SJSA1 (cell line): ENCODE measurements at places on chromosomes 5 and 9.

DNA sequence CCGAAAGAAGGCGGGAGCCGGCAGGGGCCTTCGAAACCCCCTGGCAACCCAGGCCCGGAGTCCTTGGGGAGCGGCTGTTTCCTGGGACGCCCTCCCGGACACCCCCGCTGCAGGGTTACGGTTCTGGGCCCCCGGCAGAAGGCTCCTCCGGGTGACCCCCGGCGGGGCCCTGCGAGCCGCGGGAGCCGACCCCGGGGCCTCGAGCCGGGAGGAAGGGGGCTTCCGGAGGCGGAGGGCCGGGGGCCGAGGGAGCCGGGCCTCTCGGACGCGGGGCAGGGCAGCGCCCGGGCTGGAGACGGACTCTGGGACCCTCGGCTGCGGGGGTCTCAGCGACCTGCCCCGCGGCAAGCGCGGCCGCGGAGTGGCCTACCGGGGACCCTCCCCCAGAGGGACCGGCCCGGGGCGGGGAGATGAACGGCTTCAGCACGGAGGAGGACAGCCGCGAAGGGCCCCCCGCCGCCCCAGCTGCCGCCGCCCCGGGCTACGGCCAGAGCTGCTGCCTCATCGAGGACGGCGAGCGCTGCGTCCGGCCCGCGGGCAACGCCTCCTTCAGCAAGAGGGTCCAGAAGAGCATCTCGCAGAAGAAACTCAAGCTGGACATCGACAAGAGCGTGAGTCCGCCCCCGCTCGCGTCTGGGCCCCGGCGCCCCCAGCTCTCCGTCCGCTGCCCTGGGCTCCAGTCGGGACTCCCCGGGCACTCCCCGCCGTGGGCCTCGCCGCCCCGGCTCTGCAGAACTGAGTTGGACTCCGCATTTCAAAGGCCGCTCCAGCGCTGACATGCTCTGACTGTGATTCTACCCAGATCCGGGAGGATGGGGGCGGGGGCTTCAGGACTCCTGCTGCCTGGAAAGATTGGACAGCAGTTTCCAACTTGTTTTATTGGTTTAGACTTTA is 645 bp downstream of the SAP30L start:
- DNase-seq, result peak; percentile 74

DNA sequence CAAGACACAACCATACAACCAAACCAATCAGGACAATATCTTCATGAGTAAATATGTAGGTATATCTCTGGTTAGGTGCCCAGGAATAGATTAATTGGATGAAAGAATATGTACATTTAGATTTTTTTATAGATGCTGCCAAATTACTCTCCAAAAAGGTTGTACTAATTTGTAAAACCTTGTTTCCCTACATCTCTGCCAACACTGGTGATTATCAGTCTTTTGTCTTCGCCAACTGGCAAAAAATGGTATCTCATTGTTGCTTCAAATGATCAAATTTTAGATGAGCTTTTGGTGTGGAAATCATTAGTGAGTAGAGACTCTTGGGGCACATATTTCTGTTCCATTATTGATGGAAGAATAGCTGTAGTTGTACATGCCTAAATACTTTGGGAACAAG is 90.7 kb upstream of the ELL2 start:
- no peak for DNase-seq

DNA sequence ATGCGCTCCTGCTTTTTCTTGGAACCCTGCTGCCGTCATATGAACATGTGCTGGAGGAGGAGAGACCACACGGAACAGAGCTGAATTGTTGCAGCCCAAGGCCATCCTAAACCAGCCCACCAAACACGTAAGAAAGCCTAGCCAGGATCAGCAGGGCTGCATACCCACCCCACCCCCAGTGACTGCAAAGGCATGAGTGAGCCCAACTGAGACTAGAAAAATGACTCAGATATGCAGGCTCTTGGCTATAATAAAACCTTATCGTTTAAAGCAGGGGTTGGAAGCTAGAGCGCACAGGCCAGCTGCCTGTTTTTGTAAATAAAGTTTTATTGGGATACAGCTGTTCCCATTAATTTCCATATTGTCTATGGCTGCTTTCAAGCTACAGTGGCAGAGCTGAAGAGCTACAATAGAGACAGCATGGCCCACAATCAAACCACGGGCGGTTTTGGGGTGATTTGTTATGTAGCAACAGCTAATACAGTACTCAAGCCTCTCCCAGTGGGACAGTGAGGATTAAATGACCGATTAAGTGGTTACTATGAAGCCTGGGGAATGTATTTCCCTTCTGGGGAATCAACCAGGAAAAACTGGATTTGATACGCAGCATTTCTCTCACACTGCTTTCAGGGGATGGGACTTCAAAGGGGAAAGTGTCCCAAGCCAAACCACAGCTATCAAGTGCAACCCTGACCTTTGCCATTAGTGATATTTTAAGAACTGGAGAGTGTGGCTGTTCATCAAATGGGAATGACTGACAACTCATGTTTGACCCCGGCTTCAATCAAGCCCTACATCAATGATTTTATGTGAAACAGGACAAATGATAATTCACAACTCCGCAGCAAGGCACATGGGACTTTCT is 6.3 kb downstream of the SHB start:
- no peak for DNase-seq

DNA sequence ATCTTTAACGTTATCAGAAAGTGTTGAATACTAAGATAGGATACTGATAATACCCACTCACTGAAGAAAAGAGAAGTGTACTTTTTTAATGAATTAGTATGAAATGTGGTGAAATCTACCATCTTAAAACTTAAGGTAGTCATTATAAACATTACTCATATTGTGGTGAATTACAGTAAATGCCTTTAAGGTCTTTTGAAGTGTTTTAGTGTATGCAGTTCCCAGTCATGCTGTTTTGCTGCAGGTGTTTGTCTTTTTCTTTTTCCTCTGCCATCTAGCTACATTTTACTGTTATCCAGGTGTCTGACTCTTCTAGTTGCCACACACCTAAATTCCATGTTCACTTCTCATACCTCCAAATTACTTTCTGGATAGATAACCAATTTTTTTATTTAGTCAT is 72.6 kb downstream of the ERMP1 start:
- no peak for DNase-seq

- no peak for DNase-seq
Measured at GRCh38 chr5:83096660-83097339, 19.5 kb downstream of the XRCC4 start.

- peak; percentile 60 for DNase-seq
Measured at GRCh38 chr5:57834829-57835608, 352.4 kb upstream of the ACTBL2 start.

DNA sequence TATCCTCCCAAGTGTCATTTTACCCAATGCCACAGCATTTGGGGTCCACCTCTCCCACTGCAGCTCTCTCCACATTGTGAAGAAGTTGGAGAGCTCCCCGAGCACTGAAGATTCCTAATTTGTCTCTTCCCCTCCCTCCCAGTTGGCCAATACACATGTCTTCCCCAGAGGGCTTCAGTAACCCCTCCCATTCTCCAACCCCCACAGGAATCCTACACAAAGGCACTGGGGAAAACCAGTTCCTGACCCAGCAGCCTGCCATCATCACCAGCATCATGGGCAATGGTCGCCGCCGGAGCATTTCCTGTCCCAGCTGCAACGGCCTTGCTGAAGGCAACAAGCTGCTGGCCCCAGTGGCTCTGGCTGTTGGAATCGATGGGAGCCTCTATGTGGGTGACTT is 87.3 kb upstream of the WWC1 start:
- no peak for DNase-seq

- DNase-seq, result no peak
Measured at GRCh38 chr5:157732596-157733262, 1.5 kb downstream of the THG1L start.

DNA sequence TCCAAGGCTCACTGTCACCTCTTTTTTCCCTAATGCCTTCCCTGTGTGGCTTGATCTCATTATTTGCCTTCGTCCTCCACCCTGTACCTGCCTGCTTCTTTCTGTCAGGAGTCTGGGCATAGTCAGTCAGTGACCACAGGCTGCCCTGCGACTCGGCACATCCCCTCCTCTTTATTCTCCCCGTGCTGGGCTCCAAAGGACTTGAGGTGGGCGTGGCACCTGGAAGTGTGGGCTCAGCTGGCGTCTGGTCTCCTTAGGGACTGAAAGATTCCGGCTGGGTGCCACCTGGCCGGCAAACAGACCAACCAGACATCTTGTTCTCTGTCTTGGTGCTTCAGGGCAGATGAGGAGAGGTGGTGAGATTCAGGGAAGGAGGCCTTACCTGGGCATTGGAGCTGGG is 29.6 kb upstream of the PRDM12 start:
- no peak for DNase-seq

GRCh38 chr5:11054014-11054413 is 293.0 kb upstream of the DAP start:
- DNase-seq, result no peak

- DNase-seq, result no peak
Measured at GRCh38 chr9:27940535-27940934, 367.3 kb upstream of the C9orf72 start.

DNA sequence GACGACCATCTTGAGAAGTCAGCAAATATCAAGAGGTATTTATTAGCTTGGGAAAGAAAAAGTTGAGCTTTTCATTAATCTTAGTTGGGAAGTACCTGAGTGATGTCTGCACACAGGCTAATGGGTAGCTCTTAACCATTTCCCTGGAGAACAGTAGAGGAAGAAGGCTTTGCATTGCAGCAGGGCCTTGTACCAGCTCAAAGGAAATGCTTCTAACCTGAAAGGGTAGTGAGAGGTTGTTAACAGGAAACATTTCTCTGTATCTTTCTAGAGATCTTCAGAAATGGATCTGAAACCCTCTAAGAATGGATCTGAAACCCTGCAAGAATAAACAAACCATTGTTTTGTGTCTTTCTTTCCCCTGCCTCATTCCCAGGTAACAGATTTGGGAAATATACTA is 393.3 kb downstream of the PLK2 start:
- DNase-seq, result no peak

GRCh38 chr5:107472620-107473064 is 198.1 kb downstream of the EFNA5 start:
- no peak for DNase-seq

DNA sequence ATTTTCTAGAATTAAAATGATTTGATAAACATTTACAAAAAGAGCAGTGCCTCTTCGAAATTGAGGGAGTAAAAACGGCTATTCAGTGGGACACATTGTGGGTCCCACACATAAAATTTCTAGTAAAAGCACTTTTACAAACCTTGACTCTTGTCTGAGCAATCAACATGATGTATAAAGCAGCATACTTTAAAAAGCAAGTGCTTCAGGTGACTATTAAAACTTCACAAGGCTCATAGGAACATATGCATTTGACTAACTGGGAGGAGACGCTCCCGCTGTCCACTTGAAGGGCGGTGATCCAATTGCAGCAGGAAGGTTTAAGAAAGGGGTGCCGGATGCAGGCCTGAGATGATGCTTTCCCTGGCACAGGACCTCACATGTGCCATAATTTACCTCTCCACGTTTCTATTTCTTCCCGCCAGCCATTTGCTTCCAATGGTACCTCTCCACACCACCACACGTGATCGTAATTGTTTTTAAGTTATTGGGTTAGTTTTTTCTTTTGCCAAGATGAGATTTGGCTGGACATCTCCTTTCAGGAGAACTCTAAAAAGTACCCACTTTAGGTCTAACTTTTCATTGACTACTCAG is 1.8 kb downstream of the MCTP1 start:
- no peak for DNase-seq

DNA sequence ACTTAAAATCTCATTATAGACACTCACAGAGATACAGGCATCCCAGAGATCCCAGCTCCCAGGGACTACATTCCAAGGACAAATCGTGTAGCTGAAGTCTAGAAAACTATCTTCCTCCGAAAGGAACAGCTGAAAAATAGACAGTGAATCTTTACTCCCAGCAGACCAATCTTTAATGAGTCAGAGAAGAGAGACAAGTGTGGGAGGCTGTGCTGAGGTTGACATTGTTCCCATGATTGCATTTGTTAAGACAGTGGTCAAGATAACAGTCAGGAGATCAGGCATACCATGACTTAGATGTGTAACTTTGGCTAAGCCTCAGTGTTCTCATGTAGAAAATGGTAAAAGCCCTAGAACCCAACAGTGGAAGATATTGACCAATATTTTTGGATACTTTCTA is 120.7 kb downstream of the PAPPA start:
- DNase-seq, result no peak

- DNase-seq, result no peak
Measured at GRCh38 chr5:60487885-60488442, 212.0 kb downstream of the DEPDC1B start.

DNA sequence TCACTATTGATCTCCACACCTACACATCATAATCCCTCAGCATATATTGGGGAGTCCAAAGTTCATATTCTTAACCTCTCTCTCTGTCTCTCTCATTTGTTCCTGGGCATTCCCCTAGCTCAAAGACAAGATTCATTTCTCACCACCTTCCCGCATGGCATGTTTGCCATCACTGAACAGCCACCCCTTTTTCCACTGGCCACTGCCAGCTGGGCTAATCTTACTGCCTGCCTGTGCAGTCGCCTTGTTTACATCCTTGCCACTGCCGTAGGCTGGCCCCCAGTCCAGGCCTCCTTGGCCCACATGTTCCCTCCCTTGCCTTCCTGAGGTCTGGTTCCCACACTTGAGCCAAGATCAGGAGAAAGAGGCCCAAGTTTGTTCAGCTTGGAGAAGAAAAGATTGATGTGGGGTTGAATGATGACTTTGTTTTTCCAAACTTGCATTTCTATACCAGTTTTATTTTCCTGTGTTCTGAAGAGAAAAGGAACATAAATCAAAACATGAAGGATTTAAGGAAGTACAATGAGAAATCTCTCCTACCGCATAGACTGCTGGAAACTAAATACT is 80.2 kb downstream of the PLAC8L1 start:
- no peak for DNase-seq

DNA sequence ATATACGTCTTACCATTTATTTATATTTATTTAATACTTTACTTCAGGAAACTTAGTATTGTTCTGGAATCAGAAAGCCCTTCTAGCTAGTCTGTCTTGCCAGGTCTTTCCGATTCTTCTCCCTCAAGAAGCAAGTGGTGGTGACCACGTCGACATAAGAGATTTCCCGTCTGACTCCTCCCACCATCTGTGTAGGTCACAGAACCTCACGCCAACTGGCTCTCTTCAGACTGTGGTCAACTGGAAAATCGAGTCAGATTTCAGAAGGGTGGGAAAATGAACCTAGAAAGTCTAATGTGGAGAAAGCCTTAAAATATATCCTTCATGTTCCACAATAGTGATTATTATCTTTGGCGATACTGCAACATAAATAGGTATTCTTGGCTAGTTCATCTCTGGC is 17.3 kb downstream of the THBS4 start:
- DNase-seq, result no peak
